ENCODE measurements at places on chromosomes 4 and X. TPM values are rescaled to one million over a fixed set of nuclear protein-coding genes. Genes with fewer than 3 reads are reported as not detected.
A peak's percentile ranks its signal among the peaks of the same experiment; 100 is the strongest.

- DNase-seq, result no peak
These were observed 139.2 kb upstream of the DGKK start for GRCh38 chrX:50609796-50610195.

DNA sequence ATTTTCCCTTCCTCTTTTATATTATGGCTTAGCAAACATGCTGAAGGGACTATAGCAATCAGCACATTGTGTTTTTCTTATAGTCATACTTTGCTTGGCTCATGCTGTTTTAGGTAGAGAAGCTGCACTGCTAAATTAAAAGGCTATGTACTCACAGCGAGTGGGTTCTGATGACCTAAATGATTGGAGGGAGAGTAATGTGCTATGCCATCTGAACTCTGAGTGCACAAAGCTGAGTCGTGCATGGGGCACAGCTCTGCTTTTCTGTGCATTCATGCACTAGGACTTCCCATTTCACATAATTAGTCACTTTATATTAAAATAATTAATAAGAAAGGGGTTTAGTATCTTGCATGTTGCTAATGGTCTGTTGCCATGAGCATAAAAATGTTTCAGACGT is 132.7 kb upstream of the ADGRL3 start:
- no peak for DNase-seq

Gene TBC1D1
- total RNA-seq, result 58.8 TPM

Gene TBC1D9
- not detected for total RNA-seq

DNA sequence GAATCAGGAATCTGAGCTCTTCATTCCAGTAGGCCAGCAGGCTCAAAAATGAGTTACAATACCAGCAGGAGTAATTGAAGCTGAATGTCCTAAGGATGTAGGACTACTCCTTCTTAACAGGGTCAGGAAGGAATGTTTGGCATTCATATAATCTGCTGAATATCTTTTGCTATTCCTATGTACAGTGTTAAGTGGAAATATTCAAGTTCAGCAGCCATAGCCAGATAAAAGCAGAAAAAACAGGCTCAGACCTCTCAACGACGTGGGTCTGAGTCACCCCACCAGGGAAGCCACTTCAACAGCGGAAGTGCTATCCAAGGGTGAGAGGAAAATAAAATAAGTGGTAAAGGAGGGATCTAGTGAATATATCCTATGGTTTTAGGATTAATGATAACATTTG is 577.0 kb downstream of the SPOCK3 start:
- no peak for DNase-seq

Gene SAGE1
- total RNA-seq, result not detected

Gene PARM1
- total RNA-seq, result not detected

Gene SPOCK3
- not detected for total RNA-seq

GRCh38 chr4:80074069-80074468 is 1.0 kb upstream of the ANTXR2 start:
- DNase-seq, result no peak

DNA sequence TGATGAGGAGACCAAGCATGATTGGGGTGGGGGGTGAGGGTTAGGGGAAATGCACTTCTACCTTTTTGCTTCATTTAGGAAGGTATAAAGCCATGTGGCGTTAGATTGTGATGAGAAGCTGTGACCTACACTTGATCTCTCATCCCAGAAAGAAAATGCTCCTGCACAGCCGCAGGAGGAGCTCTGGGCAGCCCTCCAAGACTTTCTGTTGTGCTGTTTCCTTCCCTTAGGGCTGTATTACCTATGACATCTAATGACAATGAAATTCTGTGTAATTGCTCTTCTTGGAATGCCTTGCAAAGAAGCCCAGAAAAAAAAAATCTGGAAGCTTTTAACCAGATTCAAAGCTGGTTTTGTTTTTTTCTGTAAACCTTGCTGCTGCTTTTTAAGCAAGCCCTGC is 13.4 kb downstream of the PRPS2 start:
- DNase-seq, result no peak

DNA sequence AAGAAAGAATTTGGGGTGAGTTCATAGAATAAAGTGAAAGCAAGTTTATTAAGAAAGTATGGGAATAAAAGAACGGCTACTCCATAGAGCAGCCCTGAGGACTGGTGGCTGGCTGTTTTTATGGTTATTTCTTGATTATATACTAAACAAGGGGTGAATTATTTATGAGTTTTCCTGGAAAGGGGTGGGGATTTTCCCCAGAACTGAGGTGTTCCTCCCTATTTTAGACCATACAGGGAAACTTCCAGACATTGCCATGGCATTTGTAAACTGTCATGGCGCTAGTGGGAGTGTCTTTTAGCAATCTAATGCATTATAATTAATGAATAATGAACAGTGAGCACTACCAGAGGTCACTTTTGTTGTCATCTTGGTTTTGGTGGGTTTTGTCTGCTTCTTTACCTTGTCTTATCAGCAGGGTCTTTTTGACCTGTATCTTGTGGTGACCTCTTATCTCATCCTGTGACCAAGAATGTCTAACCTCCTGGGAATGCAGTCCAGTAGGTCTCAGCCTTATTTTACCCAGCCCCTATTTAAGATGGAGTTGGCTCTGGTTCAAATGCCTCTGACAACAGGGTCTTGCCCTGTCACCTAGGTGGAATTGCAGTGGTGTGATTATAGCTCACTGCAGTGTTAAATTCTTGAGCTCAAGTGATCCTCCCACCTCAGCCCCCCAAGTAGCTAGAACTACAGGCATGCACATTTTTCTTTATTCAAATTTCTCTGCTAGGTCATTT is 27.1 kb downstream of the RAPGEF2 start:
- no peak for DNase-seq

Gene MAGEA10
- total RNA-seq, result not detected

Gene FAM156B
- 10.3 TPM for total RNA-seq

- DNase-seq, result no peak
These were observed 51.9 kb upstream of the RBM47 start for GRCh38 chr4:40681600-40681999.

Gene CFP
- total RNA-seq, result 18.6 TPM

- DNase-seq, result no peak
These were observed 105.3 kb downstream of the ADAMTS3 start for GRCh38 chr4:72463724-72464123.

- no peak for DNase-seq
These were observed 1707.4 kb downstream of the PCDH7 start for GRCh38 chr4:32427566-32427965.

DNA sequence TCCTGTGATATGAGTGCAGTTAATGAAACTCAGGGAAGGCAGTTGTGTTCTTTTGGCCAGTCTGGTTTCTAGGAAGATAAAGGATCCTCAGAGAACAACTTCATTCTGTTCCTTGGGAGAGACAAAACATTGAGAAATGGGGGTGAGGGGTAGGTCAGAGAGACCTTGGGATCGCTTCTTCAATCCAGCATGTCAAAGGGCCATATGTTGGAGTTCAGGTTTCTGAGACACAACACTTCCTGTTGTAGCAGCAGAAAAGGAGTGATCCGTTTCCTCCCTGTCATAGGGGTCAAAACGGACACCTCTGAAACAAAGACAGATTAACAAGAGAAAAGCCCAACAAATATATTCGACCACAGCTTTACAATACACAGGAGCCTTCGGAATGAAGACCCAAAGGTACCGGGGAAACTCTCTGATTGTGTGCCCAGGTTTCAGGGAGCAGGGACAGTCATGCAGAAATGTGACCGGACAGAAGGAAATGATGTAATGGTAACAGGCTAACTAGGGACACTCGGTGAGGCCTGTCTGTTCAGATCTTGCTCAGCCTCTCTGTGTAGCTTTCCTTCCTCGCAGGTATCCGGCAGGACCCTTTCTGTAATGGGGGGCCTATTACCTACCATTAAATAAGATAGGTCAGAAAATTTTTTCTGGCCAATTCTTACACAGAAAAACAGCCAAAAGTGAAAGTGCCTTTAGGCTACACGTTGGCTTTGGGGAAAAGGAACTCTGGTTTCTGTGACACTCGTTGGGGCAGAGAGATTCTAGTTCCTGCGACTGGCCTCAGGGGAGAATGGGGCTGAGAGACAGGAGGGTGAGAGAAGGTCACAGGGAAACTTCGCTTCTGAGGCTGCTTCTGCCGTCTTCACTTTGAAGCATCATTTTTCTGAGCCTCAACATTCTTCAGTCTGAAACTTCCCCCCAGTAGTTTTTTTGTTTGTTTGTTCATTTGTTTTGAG is 103.3 kb upstream of the TLR3 start:
- DNase-seq, result no peak

Gene CYP4V2
- 10.0 TPM for total RNA-seq

Gene TECRL
- not detected for total RNA-seq

DNA sequence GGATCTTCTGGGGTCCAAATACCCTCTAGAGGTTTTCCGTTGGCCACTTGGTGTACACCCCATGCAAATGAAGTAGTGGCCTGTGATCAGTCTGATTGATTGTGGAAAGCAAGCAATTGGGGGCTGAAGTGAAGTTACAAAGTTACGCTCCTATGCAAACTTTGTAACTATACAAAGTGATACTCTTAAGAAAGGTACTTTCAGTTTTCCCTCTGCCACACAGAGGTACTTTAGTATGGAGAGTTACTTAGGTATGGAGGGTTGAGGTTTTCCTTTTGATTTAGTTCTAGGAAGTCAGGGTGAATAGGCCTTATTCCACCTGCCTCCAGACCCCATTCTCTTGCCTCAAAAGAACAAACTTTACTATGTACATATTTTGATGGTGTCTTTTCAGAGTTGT is 28.7 kb downstream of the STAG2 start:
- no peak for DNase-seq

GRCh38 chr4:95693594-95693993 is 144.8 kb upstream of the UNC5C start:
- DNase-seq, result no peak

GRCh38 chr4:10456595-10457254 is 501 bp downstream of the ZNF518B start:
- peak; percentile 71 for DNase-seq

GRCh38 chr4:81565142-81565870 is 93.6 kb upstream of the RASGEF1B start:
- no peak for DNase-seq

Gene C4orf50
- 1.0 TPM for total RNA-seq

DNA sequence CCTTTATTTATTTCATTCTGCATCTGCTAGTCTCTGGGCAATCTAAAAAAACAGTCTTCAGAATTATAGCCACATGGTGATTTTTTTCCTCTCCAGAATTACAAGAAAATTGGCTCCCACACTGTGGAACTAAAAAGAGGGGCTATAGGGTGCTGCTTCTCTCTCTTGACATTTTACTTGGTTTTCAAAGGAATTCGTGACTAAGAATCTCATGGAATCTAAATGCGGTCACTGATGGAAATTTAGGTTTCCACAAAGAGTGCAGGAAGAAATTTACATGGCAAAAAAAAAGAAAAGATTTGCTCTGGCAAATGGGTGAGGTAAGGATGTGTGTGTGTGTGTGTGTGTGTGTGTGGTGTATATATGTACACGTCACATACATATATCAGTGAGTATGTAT is 10.2 kb downstream of the ATXN3L start:
- no peak for DNase-seq

- DNase-seq, result no peak
These were observed 54.5 kb downstream of the RS1 start for GRCh38 chrX:18617407-18617750.

All from activated CD4-positive, alpha-beta memory T cell treated with anti-CD3 and anti-CD28 coated beads, Interleukin-2, amount 10 ng/mL, durations not matched to agents 7 days and 5 days (primary cell).